ENCODE measurements at places on chromosomes 3 and 15.

GRCh38 chr15:41501191-41501917, 7.7 kb downstream of the ITPKA start:
- DNase-seq = no peak

GRCh38 chr3:157815739-157816138, 290.5 kb downstream of the SHOX2 start:
- no peak for DNase-seq

DNA sequence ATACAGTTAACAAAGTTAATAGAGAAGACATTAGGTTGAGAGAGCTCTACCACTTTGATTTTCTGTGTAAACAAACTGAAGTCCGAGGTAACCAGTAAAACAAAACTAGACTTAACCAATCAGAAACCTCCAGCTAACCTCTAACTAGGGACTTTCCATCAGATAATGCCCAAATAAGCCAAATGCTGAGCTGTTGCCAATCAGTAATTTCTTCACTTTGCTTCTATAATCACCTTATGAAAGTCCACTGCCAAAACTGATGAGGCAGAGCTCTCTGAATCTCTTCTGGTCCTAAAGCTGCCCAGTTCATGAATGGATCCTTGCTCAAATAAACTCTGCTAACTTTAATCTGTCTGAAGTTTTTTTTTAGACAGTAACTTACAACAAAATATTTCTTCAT, 448.0 kb upstream of the NECTIN3 start:
- no peak for DNase-seq

DNA sequence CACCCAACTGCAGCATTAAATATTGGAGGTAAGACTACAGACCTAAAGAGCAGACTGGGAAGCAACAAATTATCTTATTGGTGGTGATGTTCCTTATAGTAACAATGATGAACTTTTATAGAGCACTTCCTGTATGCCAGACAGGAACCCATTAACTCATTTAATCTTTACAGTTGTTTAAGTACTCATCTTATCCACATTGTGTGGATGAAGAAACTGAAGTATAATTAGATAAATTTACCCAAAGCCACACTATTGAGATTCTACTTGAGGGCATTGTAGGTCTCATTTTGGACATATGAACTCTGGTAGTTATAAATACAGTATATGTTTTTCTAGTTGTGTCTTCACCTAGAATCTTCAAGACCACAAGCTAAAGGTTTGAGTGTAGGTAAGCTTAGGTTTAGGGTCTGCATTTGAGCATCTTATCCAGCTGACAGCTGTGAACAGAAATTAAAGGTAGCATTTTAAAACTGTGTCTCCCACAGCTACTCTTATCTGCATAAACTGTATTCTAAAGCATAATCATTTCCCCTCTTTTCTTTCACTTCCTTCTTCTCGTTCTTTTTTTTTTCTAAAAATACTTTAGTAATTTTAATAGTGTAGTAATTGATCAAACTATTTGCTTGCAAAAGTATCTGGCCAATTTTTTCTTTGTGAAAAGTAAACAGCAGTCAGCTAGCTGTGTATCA, 138.2 kb downstream of the UBE2E2 start:
- DNase-seq = no peak

GRCh38 chr3:160112481-160112880, 112.7 kb upstream of the C3orf80 start:
- no peak for DNase-seq

DNA sequence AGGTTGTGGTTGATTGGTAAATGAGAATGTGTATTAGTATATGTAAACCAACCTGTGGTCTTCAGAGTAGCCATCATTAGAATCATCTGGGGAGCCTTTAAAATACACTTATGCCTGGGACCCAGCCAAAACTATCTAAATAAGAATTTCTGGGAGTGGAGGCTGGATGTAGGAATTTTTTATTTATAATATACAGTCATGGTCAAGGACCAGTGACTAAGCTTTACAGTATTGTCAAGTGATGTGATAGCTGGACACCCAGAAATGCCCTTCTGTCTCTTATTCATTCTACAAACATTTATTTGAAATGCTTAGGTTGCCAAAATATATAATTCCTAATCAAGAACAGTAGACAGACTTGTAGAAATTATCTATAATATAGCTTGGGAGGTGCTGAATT, 132.2 kb downstream of the MBNL1 start:
- DNase-seq = no peak

GRCh38 chr15:28929200-28929599, 43.4 kb downstream of the APBA2 start:
- no peak for DNase-seq

DNA sequence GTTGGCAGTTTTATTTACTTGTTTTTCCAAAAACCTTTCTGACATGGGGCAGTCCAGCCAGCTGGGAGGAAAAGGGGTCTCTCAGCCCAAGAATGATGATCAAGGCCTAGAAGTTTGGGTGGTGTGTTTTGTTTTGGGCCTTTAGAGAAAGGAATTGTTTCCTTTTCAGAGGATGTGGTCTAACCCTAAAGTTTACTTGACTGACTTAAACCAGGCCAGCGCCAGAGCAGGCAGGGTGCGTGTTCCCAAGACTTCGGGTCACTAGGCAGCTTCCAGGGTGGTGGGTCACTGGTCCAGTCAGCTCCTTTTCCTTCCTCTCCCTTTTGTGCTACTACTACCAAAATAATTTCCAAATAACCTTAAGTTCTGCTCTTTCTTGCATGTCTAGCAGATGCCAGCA, 4.9 kb downstream of the FLNB start:
- no peak for DNase-seq

GRCh38 chr3:111570404-111571030, 24.6 kb downstream of the ZBED2 start:
- no peak for DNase-seq

GRCh38 chr3:180401226-180401625, 200.7 kb upstream of the TTC14 start:
- no peak for DNase-seq

GRCh38 chr15:100879464-100880138, at the start of gene ALDH1A3:
Gene ALDH1A3, plus strand, starts transcription at chr15:100879831. Its CDS starts 77 bp downstream, at chr15:100879908.
- DNase-seq = no peak

GRCh38 chr3:16122661-16123060, 51.8 kb upstream of the GALNT15 start:
- no peak for DNase-seq

DNA sequence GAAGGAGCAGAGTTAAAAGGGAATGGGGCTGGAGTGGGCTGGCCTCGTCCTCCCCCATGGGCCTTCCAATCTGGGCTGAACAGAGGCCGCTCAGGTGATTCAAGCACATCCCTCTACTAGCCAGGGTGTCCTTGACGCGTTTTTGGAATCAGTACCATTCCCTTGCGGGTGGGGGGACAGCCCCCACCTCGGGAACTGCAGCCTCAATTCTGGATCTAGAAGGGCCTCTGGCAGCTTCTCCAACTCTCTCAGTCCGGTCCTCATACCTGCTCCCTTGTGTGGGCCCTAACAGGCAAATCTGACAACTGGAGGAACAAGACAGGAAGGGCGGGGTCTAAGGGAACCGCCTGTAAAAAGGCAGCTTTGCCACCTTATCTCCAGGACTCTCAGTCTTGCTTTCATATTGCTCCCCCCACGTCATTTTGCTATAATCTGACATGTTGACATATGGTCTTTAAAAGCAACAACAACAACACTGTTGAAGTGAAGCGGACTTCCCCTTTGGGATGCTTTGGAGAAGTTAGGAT, 802 bp upstream of the CHRNB4 start:
- no peak for DNase-seq

- DNase-seq = no peak
Measured at GRCh38 chr3:113038328-113038727, 47.5 kb downstream of the GTPBP8 start.

GRCh38 chr3:39473452-39474125, 6.1 kb downstream of the MOBP start:
- DNase-seq = no peak

GRCh38 chr3:30355622-30356021, 250.8 kb upstream of the TGFBR2 start:
- DNase-seq = no peak

- DNase-seq = no peak
Measured at GRCh38 chr15:46556559-46557379, 921.9 kb downstream of the SQOR start.

GRCh38 chr15:33142708-33143107, 51.8 kb downstream of the FMN1 start:
- DNase-seq = no peak

DNA sequence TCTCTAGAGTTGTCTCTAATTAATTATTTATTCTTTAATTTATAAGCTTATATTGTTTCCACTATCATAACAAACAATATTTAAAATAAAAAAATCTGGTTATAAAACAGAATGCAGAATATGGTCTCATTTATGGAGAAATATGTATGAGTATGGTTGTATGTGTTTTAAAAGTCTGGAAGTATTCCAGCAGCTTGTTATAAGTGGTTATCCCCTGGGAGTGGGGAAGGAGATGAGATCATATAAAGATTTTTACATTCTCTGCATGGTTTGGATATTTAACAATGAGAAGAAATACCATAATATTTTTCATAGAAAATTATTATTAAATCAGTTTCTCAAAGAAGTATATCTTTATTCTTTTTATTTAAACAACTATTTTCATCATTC, 135.4 kb upstream of the MB21D2 start:
- no peak for DNase-seq

GRCh38 chr15:66845266-66845785, 143.3 kb downstream of the SMAD6 start:
- DNase-seq = no peak

DNA sequence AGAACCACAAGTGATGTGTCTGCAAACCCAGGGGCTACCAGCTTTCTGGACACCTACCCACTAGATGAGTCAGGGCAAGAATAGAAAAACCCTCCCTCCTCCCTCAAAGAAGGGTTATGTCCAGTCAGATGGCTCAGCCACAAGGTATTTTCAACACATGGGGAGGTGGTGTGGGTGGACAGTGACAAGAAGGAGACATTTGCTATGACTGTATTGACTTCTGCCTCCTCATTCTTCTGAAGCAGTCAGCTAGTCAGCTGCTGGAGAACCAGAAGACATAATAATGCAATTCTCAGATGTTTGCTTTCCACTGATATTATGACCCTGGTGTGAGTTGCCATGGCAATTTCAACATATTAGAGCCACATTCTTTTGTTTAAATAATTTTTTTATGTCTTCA, 66.7 kb upstream of the GOLGA8B start:
- no peak for DNase-seq

DNA sequence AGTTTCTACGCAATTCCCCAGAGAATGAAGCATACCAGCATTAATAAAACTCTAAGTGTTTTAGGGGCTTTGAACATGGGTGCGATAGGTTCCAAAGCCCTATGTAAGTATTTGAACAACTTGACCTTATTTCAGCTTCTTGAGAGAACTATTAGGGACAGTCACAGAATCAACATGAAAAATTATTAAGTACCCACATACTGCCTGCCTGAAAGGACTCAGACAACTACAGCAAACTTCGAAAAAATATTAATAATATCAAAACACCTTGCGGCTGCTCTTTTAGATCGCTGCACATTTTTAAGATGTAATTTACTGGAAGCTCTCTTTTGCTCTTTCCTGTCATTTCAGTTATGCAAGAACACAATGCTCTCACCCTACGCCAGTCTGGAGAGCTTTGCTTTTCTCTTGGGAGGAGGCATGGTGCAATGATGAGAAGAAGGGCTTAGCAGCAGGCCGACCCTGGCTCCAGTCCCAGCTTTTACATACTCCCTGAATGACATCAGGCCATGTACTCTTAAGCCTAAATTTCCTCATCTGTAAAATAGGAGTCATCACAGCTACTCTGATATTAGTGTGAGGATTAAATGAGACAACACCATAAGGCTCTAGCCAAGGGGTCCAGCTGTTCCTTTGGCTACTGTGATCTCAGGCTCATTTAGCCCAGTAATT, 640.7 kb downstream of the FHIT start:
- DNase-seq = no peak

- DNase-seq = no peak
Measured at GRCh38 chr3:177338697-177339219, 141.5 kb upstream of the TBL1XR1 start.

DNA sequence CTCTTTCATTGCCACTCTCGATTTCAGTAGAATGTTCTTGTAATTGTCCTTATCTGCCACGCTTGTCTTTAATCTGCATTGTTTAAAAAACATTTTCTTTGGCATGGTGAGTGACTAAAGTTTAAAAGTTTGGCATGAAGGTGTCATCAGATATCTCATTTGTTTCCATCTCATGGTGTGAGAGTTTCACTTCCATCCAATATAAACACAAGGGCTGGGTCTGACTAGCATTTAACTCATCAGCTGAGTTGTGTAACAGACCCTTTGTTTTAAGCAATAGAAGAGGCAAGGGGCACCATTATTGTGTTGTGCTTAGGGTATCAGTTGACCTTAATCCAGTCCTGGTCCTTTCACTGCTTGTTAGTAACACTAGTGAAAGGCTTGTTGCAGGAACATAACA, 49.9 kb upstream of the IL12A start:
- DNase-seq = no peak

DNA sequence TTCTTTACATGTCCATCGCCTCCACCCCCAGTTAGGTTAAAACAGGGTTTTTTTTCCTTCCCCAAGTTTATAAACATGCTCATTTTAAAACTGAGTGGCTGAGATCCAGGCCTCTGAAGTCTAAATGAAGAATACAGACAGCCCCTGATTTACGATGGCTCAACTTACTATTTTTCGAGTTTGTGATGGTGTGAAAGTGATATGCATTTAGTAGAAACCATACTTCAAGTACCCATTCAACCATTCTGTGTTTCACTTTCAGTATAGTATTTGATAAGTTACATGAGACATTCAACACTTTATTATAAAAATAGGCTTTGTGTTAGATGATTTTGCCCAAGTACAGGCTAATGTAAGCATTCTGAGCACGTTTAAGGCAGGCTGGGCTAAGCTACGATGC, 30.5 kb upstream of the GNB5 start:
- no peak for DNase-seq

DNA sequence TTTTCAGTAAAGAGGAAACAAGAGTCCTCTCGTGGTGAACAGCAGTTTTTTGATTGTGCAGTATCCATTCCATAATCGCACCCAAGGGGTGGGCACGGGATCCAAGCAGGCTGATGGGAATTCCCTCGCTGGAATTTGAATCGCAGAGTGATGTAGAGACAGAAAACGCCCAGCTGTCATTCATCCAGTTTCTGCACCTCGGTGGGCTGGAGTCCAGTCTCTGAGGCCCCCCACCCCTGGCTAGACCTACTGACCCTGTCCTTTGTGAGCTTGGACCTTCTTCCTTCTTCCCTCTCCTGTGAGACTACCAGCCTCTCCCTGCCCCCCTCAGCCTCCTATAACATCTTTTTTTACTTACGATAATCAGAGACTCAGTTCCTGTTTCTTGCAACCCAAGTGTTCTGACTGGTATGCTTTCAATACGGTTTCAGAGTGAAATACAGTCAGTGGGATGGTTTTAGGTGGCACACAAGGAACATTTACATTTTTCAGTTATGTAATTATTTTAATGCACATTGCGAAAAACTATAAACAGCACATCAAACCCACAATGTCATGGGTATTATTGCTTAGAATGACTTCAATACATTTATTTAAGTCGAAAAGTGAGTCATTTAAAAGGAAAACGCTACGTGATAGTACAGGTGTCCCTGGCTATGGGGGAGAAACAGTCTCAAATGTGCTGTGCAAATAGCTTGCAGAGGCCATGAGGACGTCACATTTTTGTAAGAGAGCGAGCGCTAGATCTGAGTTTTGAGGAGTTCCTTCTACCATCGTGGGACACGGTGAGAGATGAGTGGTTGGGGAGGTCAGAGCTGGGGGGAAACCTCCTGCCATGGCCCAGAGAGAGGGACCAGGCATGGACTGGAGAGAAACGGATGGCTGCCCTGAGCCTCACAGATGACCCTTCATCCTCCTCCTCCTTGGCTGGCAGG, 37.5 kb upstream of the CHST2 start:
- DNase-seq = no peak
